ENCODE measurements at places on chromosomes 7 and 10.

DNA sequence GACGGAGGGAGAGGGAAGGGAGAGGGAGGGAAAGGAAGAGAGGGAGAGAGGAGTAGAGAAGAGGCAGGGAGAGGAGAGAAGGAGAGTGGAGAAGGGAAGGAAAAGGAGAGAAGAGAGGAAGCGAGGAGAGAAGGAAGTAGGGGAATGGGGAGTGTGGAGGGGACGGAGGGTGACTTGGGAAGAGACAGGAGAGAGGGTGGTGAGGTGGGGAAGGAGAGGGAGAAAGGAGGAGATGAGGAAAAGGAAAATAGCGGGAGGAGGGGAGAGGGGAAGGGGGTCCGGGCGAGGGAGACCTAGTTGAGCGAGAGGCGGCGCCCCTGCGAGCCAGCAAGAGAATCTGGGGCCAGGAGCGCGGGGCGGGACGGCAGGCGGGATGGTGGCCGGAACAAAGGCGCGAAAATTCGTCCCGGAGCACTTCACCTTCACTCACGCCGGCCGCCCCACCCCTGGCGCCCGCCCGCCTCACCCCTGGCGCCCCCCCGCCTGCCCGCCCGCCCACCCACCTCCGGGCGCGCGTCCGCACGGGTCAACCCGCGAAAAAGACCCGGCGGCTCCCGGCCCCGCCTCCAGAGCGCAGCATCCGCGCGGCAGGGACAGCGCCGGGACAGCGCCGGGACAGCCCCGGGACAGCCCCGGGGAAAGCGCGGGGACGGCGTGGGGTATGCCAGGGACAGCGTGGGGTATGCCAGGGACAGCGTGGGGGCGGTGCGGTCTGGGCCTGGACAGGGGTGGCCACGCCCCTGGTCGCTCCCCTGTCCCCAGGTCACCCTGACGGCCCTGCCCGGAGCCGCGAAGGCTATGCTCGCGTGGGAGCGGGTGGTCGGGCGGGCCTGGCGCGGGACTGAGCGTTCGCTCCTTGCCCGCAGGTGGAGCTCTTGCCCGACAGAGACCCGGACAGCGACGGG, 4.2 kb downstream of the VSTM2A start:
- DNase-seq: peak; percentile 78

GRCh38 chr10:79262131-79262530, 85.1 kb upstream of the PPIF start:
- no peak for DNase-seq

DNA sequence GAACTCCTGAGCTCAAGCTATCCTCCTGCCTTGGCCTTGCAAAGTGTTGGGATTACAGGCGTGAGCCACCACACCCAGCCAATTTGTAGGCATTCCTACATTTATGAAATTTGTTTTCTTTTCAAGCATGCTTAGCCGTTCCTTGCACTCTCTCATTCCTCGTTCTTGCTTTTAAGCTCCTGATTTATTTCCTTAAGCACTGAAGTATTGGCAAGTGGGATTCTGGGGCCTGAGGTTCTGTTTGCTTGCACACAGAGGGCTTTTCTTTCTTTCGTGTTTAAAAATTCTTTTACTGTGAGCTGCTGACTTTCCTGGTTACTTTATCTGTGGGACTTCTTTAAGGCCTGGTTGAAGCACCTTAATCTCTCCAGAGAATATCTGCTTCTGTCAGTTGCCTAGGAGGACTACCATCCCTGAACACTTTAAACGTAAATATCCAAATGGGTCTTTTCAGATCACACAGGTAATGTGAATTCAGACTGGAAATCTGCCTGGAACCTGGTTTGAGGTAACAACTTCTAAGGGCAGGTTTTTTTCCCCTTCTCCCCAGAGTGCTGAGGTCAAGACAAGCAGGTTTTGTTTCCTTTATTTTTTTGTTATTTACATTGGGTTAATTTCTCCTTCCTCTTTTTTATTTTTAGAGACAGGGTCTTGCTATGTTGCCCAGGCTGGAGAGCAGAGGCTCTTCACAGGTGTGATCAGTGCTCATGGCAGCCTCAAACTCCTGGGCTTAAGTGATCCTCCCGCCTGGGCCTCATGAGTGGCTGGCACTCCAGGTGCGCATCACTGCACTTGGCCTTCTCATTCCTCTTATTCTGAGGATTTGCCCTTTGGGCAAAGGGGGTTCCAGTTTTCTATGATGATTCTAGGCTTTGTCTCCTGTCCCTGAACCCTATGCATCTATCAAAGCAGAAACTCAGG, 102.9 kb downstream of the PFKFB3 start:
- no peak for DNase-seq

- no peak for DNase-seq
These were observed 69.8 kb upstream of the AGR3 start for GRCh38 chr7:16951483-16952080.

- no peak for DNase-seq
These were observed 336.9 kb downstream of the ADARB2 start for GRCh38 chr10:1400101-1401070.

DNA sequence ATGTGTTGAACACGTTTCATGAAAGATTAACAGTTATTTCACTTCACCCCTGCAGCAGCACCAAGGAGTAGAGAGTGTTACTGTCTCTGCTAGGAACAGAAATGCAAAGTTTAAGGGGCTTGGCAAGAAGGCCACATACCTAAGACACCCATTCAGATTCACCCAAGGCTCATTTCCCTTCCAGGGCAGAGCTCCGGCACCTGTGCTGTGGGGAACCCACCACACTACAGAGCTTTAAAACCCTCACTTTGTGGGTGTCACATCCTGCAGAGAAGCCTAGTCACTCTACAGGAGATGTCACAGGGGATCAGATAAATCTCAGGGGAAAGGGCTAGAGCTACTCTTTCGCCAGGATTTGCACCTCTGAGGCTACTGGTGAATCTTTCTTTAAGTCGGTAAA, 176.1 kb upstream of the KLF6 start:
- DNase-seq: no peak

GRCh38 chr7:26653430-26654399, 210.7 kb downstream of the SKAP2 start:
- DNase-seq: peak; percentile 10

- DNase-seq: no peak
These were observed 145.7 kb downstream of the RNLS start for GRCh38 chr10:88437411-88437810.

GRCh38 chr7:45993621-45994020, 72.5 kb upstream of the IGFBP3 start:
- no peak for DNase-seq

GRCh38 chr7:47310020-47310419, 271.9 kb downstream of the TNS3 start:
- no peak for DNase-seq

GRCh38 chr10:78424723-78425122, 391.1 kb downstream of the RPS24 start:
- no peak for DNase-seq

GRCh38 chr7:98774884-98775283, 94.9 kb downstream of the TMEM130 start:
- no peak for DNase-seq

- no peak for DNase-seq
These were observed 11.0 kb upstream of the TRIM8 start for GRCh38 chr10:102633287-102633686.

- DNase-seq: no peak
These were observed 77.1 kb downstream of the GRID1 start for GRCh38 chr10:86289577-86289868.

DNA sequence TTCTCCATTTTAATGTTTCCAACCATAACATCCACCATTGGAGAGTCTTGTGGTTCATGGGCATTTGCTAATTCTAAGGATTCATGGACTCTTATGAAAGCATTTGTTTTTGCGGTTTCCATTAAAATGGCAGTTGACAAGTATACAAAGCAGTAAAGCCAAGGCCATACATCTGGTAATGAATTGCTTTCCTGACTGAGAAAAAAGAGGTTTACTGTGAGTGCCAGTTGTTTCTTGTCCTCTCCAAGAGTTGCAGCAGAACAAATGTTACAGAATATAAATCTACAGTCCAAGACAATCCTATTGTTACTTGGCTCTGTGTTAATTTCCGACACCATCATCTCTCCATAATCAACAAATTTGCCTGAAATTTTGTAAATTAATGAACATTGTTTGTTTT, 261.3 kb downstream of the SORCS1 start:
- no peak for DNase-seq

GRCh38 chr7:103576641-103577040, 130.6 kb upstream of the SLC26A5 start:
- no peak for DNase-seq

- DNase-seq: no peak
These were observed 406.1 kb downstream of the MDFIC start for GRCh38 chr7:115328018-115328417.

GRCh38 chr10:50536617-50537240, 87.0 kb downstream of the SGMS1 start:
- no peak for DNase-seq

DNA sequence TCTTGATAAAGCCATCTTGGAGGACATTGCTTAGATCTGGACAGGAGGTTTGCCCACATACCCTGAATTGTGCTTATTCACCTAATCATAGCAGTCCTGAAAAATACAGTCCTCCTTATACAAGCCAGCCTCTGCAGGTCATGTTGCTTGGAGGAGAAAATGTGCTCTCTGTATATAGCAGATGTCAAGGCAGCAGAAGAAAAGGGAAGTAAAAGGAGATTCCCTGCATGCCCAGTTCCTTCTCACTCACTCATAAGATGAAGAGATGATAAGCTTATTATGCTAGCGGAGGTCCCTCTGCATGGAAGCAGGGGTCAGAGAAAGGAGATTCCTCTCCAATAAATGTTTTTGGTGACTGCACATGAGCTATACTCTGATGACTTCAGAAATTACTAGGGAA, 458.8 kb upstream of the ZMIZ1 start:
- DNase-seq: no peak

DNA sequence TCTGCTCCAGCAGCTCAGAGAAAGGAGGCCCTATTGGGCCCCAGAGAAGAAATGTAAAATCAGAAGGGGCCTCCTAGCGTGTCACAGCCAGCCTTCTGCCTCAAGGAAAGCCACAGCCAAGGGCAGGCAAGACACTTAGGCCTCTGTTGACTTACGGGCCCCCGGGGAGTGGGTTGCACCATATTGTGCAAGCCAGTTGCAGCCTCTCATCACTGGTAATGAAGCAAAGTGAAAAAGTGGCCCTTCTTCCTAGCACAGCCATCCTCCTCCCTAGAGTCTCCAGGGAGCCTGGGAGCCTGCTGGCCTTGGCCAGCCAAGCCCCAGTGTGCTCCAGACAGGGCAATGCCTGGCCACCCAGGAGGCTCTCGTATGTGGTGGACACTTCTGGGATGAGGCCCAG, 56.2 kb upstream of the GDF10 start:
- no peak for DNase-seq

- DNase-seq: no peak
These were observed 127.7 kb downstream of the ITIH5 start for GRCh38 chr10:7538970-7539654.

DNA sequence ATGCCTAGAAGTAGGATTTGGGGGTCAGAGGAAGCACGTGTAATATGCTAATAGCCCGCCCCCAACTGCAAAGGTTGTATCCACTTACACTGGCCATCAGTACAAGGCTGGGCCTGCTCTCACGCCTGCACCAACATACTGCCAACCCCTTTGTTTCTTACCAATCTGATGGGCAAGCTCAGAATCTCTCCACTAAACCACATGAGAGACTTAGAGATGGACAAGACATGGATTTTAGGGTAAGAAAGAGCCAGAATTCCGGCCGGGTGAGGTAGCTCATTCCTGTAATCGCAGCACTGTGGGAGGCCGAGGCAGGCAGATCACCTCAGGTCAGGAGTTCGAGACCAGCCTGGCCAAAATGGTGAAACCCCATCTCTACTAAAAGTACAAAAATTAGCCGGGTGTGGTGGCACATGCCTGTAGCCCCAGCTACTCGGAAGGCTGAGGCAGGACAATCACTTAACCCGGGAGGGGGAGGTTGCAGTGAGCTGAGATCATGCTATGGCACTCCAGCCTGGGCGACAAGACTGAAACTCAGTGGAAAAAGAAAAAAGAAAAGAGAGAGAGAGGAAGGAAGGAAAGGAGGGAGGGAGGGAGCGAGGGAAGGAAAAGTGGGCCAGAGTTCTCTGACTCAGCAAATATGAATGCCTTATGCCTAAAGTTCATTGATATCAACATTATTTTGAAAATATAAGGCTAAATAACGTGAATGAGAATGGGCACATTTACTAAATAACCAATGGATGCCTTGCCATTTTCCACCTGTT, 162.2 kb downstream of the SLIT1 start:
- no peak for DNase-seq

GRCh38 chr7:159057647-159058046, 87.0 kb downstream of the VIPR2 start:
- DNase-seq: no peak

DNA sequence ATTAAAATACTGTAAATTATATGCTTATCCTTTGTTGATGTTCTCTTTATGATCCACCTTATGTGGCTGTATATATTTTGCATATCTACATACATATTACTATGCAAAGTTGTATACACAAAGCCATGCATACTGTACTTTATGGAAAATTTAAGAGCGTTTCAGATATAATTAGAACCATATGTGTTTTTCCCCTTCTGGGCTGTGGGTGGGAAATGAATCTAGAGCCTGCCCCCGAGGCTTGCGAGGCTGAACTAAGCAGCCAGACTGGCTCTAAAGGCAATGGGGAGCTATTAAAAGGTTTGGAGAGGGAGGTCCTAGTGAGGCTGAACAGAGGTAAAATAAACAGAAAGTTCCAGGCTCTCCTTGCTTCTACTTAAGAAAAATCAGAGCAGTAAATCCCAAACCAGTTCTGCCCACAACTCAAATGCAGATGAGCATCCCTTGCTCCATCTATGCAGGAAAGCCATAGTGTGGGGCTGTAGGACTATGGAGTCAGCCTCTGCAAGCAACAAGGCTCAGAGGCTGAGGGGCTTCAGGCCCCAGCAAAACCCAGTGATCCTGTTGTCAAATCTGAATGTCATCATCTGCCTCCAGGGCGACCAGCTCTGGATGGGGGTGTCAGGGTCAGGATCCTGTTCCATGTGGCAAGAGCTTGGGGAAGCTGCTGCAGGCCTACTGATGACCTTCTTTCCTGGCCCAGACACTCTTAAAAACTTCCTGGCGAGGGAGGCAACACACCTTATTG, 14.1 kb upstream of the DDIT4 start:
- DNase-seq: no peak

GRCh38 chr10:24292304-24293293, 83.7 kb downstream of the KIAA1217 start:
- DNase-seq: no peak

- DNase-seq: no peak
These were observed 101.2 kb upstream of the WDR11 start for GRCh38 chr10:120749856-120750566.

- DNase-seq: no peak
These were observed 25.5 kb upstream of the TRIL start for GRCh38 chr7:28983396-28984190.

GRCh38 chr10:77989081-77989724, 40.1 kb downstream of the POLR3A start:
- no peak for DNase-seq

GRCh38 chr7:556837-557557, 37.4 kb upstream of the PDGFA start:
- DNase-seq: no peak

GRCh38 chr10:59709395-59710125, at the start of gene SLC16A9:
Gene SLC16A9 (minus strand): TSS chr10:59709850. CDS start chr10:59684291, 25,559 bp downstream.
- DNase-seq: peak; percentile 77

GRCh38 chr7:30276203-30276900, 8.0 kb upstream of the ZNRF2 start:
- peak; percentile 38 for DNase-seq
